ENCODE measurements at places on chromosomes 2 and 18.

GRCh38 chr2:174748948-174749347, 15.3 kb downstream of the CHRNA1 start:
- DNase-seq: peak; percentile 67

- DNase-seq: no peak
These were observed 111.3 kb downstream of the PRELID3A start for GRCh38 chr18:12518832-12519531.

- no peak for DNase-seq
These were observed 293.2 kb downstream of the PLCL1 start for GRCh38 chr2:198097630-198098029.

DNA sequence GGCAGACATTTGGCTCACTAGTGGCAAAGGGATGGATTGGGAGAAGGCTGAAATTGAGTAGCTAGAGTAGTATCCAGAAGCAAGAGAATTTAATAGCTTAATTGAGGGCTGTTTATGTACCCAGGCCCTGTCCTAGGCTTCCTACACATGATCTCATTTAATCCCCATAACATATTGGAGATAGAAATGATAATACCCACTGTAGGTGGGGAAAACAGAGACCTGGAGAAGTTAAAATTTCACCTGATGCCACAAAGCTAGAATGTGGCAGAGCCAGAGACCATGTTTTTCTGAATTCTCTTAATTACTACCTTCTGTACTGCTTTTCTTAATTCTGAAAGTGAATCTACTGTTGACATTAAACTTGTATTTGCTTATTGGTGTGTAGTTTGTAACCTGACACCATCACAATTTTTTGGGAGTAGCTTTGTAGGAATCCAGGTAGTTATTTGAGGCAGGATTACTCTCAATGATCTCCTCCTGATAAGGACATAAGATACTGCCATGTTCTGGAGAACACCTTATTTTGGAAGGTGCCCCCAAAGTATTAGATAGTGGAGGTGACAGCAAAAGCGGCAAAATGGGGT, 42.2 kb downstream of the RAB10 start:
- DNase-seq: no peak

GRCh38 chr2:42977270-42978174, 185.1 kb upstream of the HAAO start:
- DNase-seq: peak; percentile 73
